ENCODE measurements at places on chromosomes 16 and 17.

- DNase-seq, result no peak
These were observed 15.6 kb downstream of the BEAN1 start for GRCh38 chr16:66442502-66443268.

DNA sequence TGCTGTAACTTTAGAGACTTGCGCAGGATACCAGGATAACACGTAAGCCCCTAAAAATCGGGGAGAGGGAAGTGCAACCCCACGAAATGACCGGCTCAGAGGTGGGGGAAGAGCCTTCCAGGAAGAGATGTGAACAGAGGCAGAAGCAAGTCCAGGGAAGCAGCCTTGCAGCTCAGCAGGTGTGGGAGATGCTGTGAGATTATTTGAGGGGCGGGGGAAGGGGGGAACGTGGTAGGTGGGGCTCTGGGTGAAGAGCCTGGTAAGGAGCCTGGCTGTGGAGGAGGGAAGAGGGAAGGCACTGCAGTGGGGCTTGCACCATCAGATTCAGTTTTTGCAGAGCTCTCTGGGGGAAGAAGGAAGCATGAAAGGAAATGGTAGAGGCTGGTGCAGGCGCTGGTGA lies 95.4 kb upstream of the CACNG5 start:
- no peak for DNase-seq

DNA sequence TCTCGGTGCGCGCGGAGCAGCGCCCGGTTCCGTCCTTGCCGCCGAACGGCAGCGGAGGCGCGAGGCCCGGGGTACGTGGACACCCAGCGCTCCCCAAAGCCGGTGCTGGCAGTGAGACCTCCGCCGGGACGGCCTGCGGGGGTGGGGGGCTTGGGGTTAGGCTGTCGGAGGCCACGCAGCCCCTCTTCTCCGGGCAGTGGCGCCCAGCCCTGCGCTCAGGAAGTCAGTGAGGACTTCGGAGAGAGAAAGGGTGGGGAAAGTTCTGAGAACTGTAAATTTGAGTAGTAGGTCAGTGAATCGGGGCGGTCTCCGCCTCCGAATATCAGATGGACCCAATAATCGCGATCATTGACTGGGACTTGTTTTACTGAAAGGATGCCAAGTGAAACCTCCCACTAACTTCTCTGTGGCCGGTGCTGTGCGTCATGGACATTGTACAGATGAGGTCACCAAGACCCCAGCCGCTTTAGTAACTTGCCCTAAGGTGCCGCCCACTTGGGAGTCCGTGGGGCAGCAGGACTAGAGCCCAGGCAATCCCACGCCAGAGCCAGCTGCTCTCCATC lies 468 bp downstream of the IL4R start:
- DNase-seq, result no peak

- DNase-seq, result no peak
These were observed 2.3 kb downstream of the TAOK2 start for GRCh38 chr16:29975811-29976511.

GRCh38 chr16:27275394-27275793 lies 6.8 kb upstream of the NSMCE1 start:
- DNase-seq, result no peak

DNA sequence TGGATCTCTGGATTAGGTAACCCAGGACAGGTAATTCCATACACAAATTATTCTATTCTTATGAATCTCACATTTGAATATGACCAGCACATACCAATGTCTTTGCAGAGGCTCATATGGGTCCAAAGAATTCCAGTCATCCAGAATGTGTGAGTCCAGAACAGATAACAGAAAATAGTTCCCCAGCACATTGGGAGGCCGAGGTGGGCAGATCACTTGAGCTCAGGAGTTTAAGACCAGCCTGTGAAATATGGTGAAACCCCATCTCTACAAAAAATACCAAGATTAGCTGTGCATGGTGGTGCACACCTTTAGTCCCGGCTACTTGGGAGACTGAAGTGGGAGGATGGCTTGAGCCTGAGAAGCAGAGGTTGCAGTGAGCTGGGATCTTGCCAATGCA lies 26.9 kb downstream of the HYDIN start:
- DNase-seq, result no peak

- DNase-seq, result no peak
These were observed 81.4 kb downstream of the MRM1 start for GRCh38 chr17:36682773-36683172.

DNA sequence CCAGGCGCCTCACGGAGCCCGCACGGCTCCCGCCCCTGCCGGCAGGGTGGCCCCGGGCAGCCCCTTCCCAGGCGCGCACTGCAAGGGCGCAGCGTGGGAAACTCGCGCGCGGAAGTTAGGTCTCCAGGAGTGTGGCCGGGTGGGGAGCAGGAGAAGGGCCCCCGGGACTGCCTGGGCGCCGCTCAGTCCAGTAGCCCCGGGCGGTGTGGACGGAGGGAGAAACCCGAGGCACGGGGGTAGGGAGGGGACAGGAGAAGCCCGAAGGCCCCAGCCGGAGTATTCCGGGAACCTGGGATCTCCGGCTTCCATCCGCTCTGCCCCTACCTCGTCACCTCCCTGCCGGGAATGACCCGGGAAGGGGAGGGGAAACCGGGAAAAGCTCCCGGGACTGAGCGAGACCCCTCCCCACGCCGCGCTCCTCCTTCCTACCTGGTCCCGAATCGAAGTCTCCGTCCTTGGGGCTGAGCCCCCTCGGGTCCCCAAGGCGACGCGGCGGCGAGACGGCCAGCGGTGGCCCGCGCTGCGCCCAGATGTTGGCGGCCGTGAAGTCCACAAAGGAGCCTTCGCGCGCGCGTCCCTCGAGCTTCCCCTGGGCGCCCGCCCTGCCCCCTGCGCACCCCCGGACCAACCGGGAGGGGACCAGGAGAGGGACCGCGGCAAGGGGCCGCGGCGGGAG lies 418 bp downstream of the SOCS3 start:
- no peak for DNase-seq

DNA sequence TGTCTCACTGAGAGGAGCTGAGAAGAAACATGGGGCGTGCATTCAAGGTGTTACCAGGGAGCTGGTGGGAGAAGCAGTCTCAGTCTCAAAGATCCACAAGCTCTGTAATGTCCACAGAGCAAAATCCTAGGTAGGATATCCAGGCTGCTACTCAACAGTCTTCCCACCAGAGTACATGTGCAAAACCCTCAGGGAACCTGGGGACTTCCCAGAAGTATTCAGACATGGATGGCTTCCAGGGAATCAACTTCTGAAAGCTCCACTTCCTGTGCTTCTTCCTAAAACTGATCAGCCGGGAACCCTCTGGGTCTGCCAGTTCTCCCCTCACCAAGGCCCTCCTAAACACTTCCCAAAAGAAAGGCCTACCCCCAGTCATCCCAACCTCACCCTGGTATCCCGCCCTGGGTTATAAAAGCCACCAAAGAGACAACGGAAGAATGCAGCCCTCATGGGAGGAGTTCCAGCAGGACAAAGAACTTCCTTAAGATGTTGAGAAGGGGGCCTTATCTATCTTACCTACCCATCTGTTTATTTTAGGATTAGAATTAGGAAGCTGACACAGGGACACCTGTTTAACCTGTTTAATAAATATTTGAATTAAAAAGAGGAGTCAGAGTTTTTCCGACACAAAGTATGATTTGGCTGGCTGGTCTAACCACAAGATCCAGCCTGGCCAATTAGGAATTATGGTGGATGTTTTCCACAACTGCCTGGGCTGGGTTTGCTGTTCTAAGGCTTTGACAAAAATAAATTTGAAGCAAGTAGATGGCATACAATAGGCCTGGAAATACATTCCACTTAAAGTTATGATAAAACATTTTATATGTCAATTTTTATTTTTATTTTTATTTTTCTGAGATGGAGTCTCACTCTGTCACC lies 37.0 kb downstream of the CUEDC1 start:
- DNase-seq, result no peak

- DNase-seq, result peak; percentile 40
These were observed 1.7 kb downstream of the SLFN5 start for GRCh38 chr17:35244341-35245195.

- DNase-seq, result no peak
These were observed 47.4 kb upstream of the MEIOC start for GRCh38 chr17:44608727-44609435.

DNA sequence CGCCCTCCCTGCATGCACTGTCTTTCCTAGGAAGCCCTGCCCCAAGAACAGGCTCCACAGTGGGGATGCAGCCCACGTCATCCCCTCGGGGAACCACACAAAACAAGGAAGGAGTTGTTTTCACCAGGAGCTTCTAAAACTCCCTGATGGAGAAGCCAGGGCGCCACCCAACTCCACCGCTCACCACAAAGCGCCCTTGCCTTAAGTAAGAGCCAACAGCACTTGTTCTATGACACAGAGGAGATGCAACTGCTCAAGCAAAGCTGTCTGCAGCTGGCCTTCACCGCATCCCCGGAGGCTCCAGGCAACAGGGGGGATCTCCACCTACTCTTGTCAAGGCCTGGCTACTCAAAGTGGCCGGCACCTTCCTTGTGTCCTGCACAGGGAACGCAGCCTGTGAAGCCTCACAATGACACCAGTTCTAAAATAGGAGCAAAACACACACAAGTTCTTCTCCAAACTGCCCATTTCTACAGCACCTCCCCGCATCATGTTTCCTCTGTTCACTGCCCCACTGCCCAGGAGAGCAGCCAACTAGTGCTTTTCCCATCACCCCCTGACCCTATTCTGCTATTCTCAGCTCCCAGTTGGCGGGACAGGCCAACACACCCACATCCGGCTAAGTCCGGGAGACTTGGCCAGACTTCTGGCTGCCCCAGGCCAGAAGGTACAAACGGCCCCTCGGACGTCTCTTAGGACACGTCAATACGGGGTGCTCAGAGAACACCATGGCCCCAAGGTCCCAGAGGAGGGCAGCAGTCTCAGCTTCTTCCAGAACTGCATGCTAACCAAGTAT lies 24.2 kb downstream of the MPG start:
- no peak for DNase-seq

DNA sequence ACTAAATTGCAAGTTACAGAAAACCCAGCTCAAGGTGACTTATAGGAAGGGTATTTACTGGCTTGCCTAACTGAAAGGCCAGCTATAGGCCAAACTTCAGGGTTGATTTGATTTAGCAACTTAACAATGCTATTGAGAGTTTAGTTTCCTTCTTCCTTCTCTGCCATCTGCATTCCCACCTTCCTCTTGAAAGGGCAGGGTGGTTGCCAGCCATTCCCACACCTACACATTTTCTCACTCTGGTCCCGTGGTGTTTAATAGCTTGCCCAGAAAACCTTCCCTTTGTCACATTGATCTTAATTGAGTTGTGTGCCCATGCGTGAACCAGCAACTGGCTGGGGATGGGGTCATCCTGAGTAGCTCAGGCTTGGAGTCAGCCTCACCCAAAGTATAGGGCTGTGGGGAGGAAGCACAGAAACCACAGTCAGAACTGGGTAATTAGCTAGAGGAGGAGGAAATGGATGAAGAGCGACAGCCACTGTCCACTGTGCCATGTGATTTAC lies 194.7 kb downstream of the SPECC1 start:
- no peak for DNase-seq

GRCh38 chr17:79591014-79591590 lies 19.7 kb downstream of the RBFOX3 start:
- no peak for DNase-seq

DNA sequence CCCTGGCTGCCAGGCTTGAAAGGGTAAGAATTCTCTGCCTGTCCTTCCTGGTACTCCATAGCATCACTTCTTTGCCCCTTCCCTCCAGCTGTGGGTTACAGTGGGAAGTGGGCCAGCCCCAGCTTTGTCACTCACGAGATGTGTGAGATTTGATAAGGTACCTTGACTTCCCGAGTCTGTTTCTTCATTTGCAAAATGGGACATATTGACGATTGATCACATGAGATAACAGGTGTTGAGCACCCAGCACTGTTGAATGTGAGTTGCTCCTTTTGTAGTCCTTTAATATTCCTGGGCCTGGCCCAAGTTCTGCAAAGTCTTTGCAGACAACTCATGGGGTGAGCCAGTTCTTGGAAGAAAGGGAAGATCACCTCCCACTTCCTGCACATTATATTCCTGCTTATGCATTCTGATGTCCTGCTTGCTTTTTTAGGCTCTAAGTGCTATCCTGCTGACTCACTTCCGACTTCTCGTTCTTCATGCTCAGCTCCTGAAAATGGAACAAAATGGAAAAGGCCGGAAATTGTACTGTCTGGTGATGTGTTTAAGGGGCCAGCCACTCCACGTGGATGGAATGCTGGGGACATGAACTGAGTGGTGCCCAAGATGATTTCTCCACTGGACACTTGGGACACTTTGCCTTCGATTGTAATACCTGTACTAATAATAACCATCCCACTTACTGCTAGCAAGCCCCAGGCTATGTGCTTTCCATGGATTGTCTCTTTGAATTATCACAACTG lies 8.3 kb upstream of the NLK start:
- no peak for DNase-seq

DNA sequence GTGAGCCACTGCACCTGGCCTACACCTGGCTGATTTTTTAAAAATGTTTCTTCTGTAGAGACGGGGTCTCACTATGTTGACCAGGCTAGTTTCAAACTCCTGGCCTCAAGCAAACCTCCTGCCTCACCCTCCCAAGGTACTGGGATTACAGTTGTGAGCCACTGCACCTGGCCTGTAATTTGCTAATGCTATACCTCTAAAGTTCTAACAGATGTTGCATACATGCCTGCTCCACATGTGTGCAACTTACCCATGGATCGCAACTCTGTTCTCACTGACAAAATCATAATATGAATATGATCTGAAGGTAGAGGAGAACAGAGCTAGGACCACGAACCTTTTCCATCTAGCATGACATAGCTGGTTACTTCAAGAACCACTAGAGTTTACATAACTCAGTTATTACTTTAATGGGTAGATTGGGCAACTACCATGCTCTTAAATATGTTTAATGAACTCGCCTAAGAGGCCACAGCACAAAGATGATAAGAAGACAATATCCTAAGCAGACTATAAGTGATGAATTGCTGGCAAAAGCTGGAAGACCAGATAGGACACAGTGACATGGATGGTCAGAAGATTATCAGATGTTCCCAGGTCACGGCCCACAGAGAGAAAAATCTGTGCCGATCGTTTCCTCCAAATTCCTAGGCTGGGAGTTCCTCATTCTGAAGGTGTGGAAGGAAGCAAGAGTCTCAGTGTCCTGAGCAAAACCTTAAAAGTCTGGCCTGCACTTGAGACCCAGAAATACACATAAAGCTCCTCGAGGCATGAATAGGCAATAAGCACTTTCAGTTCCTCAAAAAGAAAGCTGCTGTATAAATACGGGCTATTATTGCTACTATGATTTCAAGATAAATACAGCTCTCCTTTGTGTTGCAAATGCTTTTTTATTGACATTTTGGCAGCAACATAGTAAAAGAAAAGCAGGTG lies 53.6 kb upstream of the ICAM2 start:
- DNase-seq, result no peak

DNA sequence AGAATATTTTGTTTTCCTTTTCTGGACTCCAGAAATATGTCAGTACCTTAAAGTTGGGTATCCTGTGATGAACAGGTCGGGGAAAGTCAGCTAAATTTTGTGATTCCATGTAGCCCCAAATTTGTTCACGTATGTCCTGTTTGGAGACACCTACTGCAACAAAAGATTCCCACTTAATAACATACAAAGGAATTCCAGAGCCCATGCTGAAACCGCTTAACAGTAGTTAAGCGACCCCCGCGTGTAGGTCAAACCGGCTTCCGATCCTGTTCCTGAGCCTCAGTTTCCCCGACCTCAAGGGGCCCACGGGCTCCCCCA lies 477 bp downstream of the MTHFSD start:
- no peak for DNase-seq

GRCh38 chr16:58022601-58023371 lies 2.8 kb upstream of the MMP15 start:
- DNase-seq, result no peak

GRCh38 chr16:89248196-89248982 lies 30.9 kb downstream of the ZNF778 start:
- no peak for DNase-seq

GRCh38 chr17:37828651-37829124 lies 83.8 kb upstream of the HNF1B start:
- DNase-seq, result no peak

All from activated gamma-delta T cell (primary cell).